Anterior cingulate cortex (tissue), 58 donors: ENCODE measurements at places on chromosomes 5 and 9.

- no peak for DNase-seq
Observed at GRCh38 chr9:94929369-94929756, 202.9 kb downstream of the AOPEP start.

DNA sequence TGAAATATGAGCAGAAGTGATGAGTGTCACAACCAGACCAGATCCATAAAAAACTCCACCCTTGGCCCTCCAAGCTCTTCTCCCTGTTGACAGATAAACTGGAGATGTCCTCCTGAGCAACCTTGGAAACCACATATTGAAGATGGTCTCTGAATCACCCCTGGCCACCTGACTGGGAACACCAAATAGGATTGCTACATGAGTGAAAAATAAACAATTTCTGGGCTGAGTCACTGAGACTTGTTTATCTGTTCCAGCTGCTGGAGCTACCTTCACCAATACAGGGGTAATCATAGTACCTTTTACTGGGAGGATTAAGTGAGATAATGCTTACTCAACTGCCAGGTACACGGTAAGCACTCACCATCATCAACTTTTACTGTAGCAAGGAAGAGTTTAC is 53.3 kb downstream of the PCA3 start:
- no peak for DNase-seq

GRCh38 chr9:34684145-34684544 is 6.9 kb downstream of the CCL19 start:
- DNase-seq: no peak

DNA sequence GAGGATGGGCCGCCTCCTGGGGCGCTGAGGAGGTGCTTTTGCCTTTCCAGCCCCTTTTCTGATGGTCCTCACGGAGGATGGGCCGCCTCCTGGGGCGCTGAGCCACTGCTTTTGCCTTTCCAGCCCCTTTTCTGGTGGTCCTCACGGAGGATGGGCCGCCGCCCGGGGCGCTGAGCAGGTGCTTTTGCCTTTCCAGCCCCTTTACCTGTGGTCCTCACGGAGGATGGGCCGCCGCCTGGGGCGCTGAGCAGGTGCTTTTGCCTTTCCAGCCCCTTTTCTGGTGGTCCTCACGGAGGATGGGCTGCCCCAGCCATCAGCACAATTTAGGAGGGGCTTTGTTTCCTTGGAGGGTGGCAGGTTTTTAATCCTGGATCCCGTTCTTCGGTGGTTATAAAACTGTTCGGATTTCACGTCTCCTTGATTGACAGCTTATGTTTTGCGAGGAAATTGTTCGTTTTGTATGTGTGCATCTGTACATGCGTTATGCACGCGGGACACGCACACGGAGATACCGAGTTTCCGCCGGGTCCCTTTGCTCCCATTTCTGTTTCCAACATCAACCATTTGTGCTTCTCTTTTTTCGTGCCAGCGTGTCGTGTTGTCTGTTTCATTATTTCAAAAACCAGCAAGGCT is 34.7 kb upstream of the SLC9A3 start:
- no peak for DNase-seq

DNA sequence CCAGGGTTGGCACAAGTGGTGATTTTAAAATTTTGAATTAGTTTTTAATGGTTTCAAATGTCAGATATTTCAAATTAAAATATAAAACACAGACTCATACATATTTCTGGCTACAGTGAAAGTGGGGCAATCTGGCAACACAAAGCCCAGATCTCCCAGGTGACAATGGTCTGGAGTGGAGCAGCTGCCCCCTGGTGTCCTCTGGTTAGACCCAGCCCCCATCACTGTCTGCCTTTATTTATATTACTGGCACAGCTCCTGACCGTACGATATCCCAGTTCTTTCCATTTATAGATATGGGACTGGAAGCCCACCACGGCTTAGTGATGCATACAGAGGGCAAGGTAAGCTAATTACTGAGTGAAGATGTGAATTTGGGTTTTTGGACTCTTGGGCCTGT is 37.3 kb downstream of the MACIR start:
- DNase-seq: no peak

DNA sequence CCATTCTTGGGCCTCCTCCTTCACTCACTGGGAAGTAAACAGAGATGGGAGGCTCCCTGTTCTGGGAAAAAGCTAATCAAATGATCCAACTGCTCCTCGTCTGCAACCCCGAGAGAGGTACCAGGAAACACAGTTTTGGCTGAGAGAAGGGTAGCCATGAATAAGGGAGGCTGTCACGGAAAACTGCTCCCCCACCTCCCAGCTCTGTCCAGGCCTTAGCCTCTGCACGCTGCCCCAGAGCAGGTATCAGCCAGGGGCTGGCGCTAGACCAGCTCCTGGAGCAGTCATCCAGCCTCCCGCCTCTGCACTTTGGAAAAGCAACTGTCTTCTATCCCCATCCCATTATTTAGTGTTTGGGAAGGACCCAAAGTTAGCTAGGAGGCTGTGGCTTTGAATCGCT is 266.1 kb downstream of the NDUFS4 start:
- DNase-seq: no peak
